Stimulated activated CD4-positive, alpha-beta T cell treated with anti-CD3 and anti-CD28 coated beads, Interleukin-1b, Interleukin-23, amount 100 ng/mL, for 1 hour (primary cell): ENCODE measurements at places on chromosomes 2 and 18.

GRCh38 chr2:203030991-203031390 is 16.3 kb downstream of the NBEAL1 start:
- no peak for DNase-seq

DNA sequence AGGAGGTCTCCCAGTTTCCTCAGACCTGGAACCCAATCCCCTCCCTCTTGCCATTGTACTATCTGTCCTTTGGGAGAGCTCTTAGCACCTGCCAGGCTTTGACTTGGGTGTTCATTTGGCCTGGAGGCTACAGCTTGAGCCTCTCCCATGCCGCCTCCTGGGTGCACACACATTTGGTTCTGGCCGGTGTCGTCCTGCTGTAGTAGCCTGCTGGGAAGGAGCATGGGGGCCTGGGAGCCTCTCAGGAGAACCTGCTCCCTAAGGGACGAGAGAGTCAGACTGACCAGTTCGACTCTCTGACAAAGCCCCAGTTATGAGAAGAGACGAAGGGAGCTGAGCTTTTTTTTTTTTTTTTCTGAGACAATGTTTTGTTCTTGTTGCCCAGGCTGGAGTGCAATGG is 7.4 kb upstream of the SFTPB start:
- no peak for DNase-seq

- DNase-seq = no peak
These were observed 124.9 kb downstream of the PRKCE start for GRCh38 chr2:45776160-45776955.

DNA sequence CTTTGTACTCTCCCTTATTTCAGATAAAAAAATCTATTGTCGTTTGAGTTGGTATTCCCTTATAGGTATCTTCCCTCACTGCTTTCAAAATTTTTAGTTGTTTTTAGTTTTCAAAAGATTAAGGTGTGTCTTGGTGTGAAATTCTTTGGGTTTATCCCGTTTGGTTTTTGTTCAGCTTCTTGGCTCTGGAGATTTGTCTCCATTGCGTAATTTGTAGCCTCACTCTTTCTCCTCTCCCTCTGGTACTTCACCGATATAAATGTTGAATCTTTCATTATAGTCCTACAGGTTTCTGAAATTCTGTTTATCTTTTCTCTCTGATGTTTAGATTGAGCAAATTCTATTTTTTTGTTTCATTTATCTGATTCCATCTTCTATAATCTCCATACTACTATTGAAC is 113.8 kb upstream of the HS6ST1 start:
- DNase-seq = no peak

- DNase-seq = no peak
These were observed 20.5 kb upstream of the NYAP2 start for GRCh38 chr2:225378984-225379383.

DNA sequence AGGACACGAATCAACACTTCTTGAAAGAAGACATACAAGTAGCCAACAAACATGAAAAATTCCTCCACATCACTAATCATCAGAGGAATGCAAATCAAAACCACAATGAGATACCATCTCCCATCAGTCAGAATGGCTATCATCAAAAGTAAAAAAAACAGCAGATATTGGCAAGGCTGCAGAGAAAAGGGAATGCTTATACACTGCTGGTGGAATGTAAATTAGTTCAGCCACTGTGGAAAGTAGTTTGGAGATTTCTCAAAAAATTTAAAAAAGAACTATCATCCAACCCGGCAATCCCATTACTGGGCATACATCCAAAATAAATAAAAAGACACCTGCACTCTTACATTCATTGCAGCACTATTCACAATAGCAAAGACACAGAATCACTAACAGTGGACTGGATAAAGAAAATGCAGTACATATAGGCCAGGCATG is 78.7 kb downstream of the GRB14 start:
- DNase-seq = no peak

- no peak for DNase-seq
These were observed 68.9 kb upstream of the EFEMP1 start for GRCh38 chr2:55992455-55992854.

GRCh38 chr2:241635756-241636155 is 1.2 kb downstream of the THAP4 start:
- DNase-seq = no peak

DNA sequence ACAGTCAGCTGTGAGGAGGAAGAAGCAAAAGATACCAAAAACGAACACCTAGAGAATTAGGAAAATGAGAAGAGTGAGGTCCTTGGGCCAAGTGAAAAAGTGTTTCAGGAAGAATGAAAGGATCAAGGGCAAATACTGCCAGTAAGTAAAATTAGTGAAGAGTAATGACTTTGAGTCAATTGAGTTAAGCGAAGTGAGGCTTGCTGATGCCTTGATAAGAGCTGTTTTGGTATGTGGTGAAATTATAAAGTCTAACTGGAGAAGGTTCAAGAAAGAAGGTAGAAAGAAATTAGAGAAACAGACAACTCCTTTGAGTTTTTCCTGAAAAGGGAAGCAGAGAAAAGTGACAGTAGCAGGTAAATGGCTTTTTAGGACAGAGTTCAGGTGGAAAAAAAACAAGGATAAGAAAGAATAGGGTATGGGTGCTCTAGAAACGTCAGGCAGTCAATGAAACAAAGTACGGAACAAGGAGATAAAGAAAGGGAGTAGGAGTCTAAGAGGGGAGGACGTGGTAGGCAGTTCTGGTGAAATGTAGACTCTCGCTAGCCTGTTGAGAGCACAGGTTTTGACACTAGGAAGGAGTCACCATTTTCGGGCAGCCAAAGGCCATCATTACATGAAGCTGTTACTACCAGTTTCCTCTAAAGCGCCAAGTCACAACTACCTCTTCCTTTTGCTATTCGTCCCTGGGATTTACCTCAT is 42.9 kb downstream of the SMC6 start:
- DNase-seq = no peak

- DNase-seq = no peak
These were observed 112.7 kb upstream of the TACR1 start for GRCh38 chr2:75311993-75312392.

DNA sequence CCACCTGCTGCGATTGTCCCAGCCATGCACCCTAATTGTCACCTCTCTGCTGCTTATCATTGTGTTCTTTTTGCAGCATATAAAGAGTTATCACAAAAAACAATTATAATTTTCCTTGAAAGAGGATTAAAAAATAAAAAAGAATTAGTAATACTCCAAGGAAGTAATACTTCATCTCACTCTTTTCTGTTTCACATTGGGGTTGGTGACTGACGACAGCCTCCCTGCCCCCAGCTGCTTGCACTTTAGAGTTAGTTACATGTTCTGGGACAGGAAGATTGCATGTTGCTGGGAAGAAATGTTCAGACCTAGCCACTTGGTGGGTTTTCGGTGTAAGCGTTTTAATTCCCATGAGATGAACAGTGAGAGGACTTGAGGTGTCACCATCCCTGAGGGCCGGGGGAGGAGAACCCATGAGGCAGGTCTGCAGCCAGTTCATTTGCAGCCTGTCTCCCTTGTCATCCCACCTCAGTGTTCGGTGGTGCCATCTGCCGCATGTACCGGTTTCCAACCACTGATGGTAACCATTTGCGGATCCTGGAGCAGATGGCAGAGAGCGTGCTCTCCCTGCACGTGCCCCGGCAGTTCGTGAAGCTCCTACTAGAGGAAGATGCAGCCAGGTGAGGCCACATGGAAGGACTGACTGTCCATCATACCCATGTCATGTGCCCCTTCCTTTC is 69.1 kb downstream of the COA5 start:
- no peak for DNase-seq

GRCh38 chr18:55457028-55457427 is 131.0 kb downstream of the TCF4 start:
- no peak for DNase-seq

- DNase-seq = no peak
These were observed 19.3 kb downstream of the ZAP70 start for GRCh38 chr2:97732436-97733340.

DNA sequence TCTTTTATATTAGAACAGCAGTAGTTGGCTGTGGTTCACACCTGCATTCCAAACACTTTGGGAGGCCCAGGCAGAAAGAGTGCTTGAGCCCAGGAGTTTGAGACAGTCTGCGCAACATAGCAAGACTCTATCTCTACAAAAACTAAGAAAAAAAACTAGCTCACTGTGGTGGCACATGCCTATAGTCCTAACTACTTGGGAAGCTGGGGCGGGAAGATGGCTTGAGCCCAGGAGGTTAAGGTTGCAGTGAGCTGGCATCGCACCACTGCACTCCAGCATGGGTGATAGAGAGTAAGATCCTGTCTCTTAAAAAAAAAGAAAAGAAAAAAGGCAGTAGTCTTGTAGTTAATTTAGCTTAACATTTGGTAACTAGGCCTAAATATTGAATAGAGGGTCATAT is 136.6 kb downstream of the AGPS start:
- DNase-seq = no peak

DNA sequence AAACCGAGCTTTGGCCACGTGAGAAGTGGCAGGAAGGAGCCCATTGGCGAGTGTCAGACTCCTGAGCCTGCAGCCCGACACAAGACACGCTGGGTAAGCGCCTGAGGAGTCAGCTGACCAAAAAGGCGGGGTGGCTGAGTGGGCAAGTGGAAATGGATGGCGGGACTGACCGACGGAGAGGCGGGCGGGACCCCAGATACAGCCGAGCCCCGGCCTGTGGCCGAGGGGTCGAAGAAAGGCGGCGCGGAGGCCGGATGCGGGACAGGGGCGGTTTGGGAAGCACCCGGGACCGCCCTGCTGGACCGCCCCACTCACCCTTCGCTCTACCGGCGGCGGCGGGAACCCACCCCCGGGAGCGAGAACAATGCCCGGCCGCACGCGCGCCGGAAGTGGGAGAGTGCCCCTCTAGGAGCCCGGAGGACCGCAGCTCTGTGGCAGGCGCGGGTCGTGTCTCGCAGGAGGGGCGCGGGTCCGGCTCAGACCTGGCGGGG is 22.8 kb downstream of the ZSCAN30 start:
- DNase-seq = peak; percentile 52

DNA sequence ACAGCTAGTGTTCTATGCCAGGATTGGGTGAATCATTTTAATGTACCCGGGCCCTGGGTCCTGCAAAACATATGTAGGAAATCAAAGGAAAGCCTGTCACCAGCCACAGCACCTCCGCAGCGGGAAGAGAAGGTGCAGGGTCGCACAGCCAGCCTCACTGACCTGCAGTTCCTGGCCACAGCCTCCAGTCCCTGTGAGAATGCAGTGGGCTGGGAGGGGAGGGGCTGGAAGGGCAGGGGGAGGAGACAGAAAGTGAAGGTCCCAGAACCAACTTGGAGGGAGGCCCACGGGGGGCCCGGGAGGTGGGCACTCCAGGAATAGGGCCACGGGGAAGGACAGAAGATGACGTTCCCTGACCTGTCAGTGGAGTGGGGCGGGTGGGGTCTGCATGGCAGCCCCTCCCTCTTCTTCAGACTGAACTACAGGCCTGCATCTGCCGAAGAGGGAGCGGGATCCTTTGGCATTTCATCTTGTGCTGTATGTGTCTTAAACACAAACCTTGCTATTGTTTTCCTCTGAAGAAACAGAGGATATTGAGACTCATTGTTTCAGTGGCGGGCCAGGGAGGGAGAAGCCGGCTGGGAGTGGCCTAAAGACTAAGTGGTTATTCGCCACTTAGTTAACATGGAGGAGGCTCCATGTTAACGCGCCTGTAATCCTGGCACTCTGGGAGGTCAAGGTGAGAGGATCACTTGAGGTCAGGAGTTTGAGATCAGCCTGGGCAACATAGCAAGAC is 7.5 kb downstream of the MAL start:
- DNase-seq = no peak

DNA sequence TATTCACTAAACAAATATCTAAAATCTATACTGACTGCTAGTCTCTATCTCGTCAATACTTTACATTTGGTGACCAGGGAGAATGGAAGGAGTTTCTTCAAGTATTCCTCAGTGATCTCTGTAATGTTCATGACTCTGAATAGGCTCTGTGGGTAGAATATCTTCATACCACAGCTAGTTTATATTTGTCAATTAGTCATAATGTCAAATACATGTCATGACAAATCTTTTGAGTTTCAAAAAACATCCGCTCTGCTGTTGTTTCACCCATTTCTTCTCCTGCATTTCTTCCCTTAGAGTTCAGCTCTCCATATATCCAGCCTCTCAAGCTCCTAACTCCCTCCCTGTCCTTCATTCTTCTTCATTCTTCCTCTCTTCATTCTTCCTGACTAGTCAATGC is 206.5 kb upstream of the FANCL start:
- DNase-seq = no peak

DNA sequence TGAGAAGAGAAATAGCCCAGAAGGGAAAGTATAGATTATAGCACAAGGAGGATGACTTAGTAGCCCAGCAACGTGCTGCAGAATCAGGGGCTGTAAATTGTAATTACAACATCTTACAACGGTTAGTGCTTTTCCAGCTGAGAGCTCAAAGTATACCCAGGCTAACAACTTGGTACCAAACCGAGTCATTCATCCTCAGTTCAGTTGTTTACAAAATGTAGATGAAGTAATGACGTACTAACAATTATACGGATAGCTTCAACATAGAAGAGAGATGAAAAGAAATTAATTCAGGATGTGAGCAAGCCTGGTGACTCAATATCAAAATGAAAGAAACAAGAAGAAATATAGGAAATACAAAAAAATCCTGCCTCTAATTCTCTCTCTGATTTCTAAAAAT is 99.2 kb downstream of the DYNAP start:
- no peak for DNase-seq

- DNase-seq = no peak
These were observed 109.7 kb downstream of the SP100 start for GRCh38 chr2:230525682-230526081.

DNA sequence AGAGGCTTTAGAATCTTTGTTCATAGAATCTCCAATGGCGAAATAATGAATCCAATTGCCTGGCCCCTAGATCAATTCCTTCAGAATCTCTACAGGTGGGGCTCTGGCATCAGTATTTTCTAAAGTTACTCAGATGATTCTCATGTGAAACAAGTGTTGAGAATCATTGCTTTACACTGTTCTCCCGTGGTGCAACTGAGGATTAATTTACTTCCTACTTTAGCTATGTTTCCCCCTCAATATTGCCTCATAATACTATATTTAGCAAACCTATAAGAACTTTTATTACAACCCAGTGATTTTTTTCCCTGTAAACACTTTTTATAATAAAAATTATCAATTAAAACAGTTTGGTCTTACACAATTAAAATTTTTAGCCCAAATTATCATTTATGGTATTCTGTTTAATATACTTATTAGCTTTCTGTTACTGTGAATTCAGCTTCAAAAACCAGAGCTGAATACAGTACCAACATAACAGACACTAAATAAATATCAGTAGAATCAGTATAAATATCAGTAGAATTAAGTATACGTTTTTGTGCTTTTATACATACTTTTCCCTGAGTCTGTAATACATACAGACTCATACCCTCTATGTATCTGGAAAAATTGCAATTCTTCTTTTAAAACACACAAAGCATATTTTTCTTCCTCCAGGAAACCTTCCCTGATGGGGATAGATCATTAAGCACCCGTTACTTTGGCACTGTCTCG is 20.8 kb downstream of the SLC38A11 start:
- no peak for DNase-seq

DNA sequence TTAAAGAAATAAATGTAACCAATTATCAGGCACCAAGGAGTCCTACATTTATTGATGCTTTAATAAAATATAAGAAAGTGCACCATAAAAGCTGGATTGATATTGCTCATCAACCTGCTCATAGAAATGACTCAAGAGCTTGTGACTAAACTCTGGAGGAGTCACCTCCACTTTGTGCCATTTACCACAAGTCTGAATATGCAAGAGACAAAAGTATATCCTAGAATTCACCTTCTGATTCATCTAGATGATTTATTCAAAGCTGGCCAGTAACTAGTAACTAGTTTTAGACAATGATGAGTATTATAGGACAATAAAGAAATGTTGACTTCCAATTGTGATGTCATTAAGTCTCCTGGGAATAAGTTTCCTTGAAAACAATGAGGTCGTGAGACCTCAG is 146.0 kb upstream of the SOX11 start:
- no peak for DNase-seq
